HCT116 (cell line): ENCODE measurements at places on chromosomes 2 and 18.

DNA sequence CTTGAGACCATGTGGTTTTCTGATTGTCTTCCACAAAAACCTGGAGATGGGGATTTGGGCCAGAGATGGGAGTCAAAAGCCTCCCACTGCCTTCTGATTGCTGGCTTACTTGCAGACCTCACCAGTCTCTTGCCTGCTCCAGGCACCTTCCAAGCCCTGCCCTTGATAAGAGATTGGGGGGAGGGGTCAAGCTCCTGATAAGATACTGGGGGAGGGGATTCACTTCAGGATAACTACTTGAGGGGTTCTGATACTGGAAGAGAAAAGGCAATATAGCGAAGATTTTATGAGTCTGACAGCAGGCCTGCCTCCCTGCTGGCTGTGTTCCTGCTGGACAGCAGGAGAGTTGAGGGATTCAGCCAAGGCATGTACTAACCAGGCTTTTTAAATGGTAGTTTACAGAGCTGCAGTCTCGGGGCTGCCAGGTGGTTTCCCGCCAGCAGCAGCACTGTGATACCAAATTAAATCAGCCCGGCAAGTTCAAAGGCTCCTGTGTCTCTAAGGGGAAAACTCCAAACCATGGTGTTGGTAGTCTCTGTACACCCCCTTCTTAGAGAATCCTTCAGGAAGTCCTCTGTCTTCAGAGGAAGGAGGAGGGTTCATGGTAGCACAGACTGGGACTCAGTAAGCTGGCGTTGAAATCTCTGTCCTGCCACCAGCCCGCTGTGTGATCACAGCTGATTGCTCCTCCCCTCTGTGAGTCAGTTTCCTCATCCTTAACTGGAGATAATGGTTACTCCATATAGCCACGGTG, 58.3 kb downstream of the FBXO36 start:
- DNase-seq: no peak

- DNase-seq: no peak
These were observed 119.0 kb downstream of the FEZ2 start for GRCh38 chr2:36478999-36479398.

DNA sequence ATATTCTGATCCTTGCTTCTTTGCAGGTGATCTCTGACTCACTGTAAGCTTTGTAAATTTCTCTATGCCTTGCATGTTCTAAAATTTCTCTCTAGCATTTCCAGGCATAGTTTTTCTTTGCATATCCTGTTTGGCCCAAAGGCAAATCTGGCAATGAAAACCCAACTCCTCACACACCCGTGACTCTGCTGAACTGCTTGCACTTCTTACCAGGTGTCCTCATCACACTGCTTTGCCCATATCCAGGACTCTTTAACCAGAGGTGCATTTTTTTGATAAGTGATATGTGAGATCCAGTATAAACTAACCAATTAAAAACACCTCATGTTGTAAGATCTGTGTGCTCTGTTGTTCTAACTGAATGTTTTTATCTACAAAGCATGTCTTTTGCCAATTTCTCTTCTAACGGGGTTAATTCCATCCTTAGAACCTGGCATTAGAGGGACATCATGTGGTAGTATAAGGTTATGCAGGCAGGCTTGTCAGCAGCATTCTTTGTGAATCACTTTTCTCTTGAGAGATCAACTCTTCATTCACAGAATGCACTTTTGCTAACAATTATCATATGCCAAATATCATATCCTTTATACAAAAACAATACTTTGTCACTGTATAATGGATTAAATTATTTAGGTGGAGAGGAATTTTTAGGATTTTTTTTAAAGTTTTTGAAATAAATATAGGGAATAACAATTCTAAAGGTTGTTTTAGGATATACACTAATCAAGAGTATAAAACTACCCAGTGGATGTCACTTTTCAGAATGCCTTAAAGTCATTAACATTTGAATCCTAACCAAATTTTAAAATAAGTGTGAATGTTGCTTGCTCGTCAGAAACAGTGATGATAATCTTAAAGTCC, 20.8 kb upstream of the TMX3 start:
- DNase-seq: peak; percentile 23

DNA sequence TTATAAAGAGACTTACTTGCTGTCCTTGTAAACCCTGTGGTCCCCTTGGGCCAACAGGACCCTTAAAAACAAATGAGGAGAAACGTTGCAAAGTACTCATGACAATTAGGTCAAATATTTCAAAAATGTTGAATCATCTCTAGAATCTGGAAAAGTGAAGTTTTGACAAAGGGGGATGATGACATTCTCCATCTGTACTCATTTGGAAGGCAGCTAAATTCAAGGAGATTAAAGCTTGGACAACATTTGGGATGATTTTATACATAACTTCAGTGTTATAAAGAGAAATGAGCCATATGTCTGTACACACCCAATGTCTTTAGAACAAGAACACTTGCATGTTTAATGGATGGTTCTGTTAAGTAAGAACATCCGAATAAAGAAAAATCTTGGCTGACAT, 92.9 kb downstream of the COL5A2 start:
- DNase-seq: no peak

DNA sequence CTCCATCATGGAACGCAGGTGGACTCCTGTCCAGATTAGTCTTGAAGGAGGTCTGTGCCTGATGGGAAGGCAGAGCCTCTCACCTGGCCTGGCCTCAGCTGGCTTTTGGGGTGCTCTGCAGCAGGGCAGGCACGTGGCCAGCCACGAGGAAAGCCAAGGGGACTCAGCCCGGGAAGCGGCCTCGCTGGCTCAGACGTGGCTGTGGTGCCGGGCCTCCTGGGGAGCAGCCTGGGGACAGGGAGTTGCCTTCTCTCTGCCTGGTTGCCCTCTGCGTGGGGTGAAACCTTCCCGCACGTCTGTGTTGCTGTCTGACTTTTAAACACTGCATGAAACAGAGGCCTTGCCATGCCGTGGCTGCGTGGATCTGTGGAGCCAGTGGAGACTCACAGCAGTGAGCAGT, 45.0 kb downstream of the RTP5 start:
- DNase-seq: no peak

GRCh38 chr2:96085541-96086355, 30.6 kb downstream of the ADRA2B start:
- no peak for DNase-seq

GRCh38 chr2:3054066-3054465, 323.6 kb downstream of the EIPR1 start:
- DNase-seq: no peak

GRCh38 chr2:240466579-240467148, 31.2 kb downstream of the GPC1 start:
- DNase-seq: no peak

DNA sequence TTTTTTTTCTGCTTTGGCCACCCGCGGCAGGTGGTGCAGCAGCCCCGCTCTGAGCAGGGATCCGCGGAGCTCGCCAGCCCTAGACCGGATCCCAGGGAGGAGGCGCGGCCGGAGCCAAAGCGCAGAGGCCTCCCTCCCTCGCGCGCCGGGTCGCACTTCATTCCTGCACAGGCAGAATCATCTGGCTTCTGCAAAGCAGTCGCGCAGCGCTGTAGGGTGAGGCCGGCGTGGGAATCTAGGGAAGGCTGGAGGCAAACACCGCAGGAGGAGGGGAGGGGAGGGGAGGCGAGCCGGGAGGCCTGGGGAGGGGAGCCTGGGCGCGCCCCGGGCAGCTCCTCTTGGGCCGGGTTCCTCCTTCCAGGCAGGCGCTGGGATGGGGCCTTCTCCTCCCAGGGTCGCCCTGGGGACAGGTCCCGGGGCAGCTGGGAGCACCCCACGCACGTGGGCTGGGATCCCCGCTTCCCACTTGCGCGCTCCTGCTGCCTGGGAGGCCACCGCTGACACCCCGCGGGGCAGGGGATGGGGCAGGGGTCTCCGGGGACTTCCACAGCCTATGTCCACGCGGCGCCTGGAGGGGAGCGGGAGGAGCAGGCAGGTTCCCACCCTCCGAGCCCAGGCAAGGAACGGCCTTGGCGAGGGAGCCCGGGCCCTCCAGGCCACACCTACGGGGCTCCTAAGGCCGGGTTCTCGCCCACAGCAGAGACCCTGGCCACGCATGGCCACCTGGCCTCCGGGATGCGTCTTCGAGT, 45.0 kb downstream of the MBP start:
- no peak for DNase-seq

GRCh38 chr2:222613715-222614331, 42.1 kb downstream of the FARSB start:
- peak; percentile 15 for DNase-seq

- no peak for DNase-seq
These were observed 5.9 kb downstream of the OTOF start for GRCh38 chr2:26471766-26472706.

DNA sequence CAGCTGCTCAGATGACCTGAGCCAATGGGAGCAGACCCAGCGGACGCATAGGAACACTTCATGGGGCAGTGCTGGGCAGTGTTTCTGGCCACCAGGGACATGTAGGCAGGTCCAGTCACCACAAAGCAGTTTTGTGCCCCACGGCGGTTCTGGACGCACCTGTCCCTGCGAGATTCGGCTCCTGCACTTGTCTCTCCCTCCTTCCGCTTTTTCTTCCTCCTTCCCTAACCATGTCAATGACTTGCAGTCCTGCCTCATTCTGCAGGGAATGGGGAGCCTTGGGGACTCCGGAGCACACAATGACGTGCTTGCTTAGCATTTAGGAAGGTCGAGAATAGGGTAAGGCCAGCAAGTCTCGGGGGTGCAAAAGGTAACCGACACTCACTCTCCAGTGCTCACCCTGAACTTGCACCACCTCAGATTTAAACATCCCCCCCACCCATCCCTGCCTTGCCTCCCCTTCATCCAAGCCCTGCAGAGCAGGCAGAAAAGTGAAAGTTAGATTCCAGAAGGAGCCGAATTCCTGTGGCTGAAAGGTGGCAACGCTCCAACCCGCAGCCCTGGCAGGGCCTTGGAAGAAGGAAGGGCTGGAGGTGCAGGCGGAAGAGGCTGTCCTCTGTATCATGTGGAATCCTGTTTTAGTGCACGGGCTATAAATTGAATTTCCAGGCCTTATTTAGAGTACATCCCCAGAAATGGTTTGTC, 40.5 kb upstream of the ATG16L1 start:
- peak; percentile 62 for DNase-seq

DNA sequence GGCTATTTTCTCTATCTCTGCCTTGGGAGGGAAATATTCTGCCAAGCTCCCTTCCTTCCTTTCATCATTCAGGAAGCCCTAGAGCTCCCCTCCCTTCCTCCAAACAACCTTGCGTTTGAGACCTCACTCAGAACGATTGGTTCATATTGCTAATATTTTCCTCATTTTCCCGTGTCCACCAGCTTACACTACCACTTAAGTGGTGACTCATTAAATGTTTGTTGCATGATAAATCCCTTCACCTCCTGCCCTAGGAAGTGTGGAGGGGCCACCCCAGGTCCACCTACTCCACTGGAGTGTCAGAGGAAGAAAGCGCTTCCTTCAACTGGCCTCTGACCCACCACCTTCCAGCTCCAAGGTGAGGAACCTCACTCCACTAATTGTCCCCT, 2.3 kb upstream of the LPIN2 start:
- DNase-seq: peak; percentile 61

- no peak for DNase-seq
These were observed 29.4 kb upstream of the REEP1 start for GRCh38 chr2:86366651-86367498.

DNA sequence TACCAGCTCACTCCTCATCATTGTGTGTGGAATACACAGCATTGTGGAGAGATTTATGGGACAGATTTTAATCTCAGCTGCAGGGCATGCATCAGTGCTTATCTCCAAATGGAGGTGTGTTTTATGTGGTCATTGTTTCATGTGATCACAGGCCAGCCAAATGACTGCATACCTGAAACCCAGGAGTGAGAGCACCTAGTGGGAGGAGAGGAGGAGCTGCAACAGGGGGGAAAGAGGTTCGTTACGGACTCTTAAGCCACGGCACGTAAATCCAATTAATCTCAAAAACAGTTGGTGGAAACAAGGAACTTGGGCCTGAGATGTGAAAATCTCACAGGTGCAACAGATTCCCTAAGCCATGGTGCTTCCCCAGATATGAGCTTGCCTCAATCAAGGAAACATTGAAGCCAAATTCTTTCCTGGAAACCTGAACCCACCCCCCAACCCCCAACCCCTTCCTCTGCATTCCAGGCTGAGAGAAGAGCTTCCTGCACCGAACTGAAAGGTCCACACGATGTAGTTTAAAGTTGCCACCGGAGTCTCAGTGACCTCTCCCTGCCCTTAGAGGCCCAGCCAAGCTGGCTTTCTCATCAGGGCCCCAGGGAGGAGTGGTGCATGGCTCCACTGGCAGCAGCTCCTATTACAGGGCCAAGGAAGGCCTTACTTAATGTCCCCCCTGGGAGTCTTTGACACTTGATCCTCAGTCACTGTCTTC, 167.4 kb downstream of the C1D start:
- DNase-seq: no peak

GRCh38 chr18:14746897-14747296, 1.1 kb upstream of the ANKRD30B start:
- DNase-seq: no peak

GRCh38 chr2:63789338-63790020, 52.2 kb upstream of the UGP2 start:
- DNase-seq: no peak

DNA sequence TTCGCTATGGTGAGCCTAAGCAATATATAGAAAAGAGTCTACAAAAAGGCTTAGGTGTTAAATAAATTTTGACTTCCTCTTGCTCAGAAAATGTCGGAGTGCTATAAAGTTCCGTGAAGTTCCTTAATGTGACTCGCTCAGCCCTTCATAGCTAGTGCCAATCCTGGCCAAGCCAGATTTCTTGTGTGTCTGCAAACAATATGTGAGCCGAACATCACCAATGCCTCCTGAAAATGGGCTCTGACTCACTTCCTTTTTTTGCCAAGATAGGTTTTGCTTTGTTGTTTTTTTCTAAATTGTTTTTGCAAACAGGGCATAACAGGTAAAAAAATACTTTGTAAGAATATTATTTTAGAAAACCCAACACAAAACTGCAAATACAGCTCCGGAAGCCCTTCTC, 26.1 kb downstream of the CDC42EP3 start:
- DNase-seq: no peak

- DNase-seq: no peak
These were observed 1129.9 kb upstream of the GYPC start for GRCh38 chr2:125526093-125526492.

GRCh38 chr2:5598156-5598555, 94.0 kb upstream of the SOX11 start:
- DNase-seq: no peak

- DNase-seq: no peak
These were observed 8.7 kb downstream of the STK17B start for GRCh38 chr2:196162586-196163175.

- no peak for DNase-seq
These were observed 19.8 kb downstream of the SMIM21 start for GRCh38 chr18:75407468-75408437.

- no peak for DNase-seq
These were observed 558 bp downstream of the DNAJC10 start for GRCh38 chr2:182716650-182716979.

DNA sequence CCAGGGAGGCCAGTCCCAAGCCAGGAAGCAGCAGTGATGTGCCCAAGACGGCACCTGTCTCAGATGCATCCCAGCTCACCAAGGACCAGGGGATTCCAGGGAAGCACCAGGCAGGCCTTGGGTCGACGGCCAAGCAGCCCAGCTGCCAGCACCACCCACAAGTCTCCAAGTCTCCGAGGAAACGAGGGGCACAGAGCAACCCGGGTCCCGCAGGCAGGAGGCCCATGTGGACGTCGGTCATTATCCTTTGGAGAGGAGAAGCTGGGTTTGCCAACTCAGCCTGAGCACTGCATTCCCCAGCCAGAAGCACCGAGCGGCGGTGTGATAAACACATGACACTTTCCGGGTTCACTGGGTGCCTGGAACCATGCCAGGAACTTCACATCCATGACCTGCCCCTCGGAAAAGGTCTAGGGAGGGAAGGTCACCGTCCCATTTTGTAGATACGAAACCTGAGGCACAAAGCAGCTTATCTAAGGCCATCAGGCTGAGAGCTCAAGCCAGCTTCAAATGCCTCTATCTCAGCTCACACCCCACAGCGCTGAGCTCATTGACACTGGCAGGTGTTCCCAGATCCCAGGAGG, 104.5 kb downstream of the ZNF516 start:
- no peak for DNase-seq
